Ovary (tissue), 10 donors: ENCODE measurements at places on chromosomes 1 and 21. TPM values are rescaled to one million over a fixed set of nuclear protein-coding genes. Genes with fewer than 3 reads are reported as not detected.

The ELAPOR1 gene
- 0.93 TPM for polyA plus RNA-seq

The MTR gene
- 21.9 TPM for polyA plus RNA-seq

The FCRLA gene
- polyA plus RNA-seq, result 0.06 TPM

The UBASH3A gene
- polyA plus RNA-seq, result 0.19 TPM

The CRNN gene
- not detected for polyA plus RNA-seq

The FCRL1 gene
- not detected for polyA plus RNA-seq

The ADAM30 gene
- polyA plus RNA-seq, result not detected

The OR2M3 gene
- polyA plus RNA-seq, result not detected

The DCAF8 gene
- polyA plus RNA-seq, result 99.0 TPM

The TRIM58 gene
- polyA plus RNA-seq, result 0.13 TPM

The GAS5 gene
- polyA plus RNA-seq, result 2,293 TPM

The TDRD5 gene
- polyA plus RNA-seq, result 0.27 TPM

The CXADR gene
- 0.33 TPM for polyA plus RNA-seq

The MAEL gene
- polyA plus RNA-seq, result 0.20 TPM

The NBPF10 gene
- 2.9 TPM for polyA plus RNA-seq

The KIF17 gene
- polyA plus RNA-seq, result 2.2 TPM
